Muscle of leg (tissue), 16 donors: ENCODE measurements at places on chromosomes 4 and X.

DNA sequence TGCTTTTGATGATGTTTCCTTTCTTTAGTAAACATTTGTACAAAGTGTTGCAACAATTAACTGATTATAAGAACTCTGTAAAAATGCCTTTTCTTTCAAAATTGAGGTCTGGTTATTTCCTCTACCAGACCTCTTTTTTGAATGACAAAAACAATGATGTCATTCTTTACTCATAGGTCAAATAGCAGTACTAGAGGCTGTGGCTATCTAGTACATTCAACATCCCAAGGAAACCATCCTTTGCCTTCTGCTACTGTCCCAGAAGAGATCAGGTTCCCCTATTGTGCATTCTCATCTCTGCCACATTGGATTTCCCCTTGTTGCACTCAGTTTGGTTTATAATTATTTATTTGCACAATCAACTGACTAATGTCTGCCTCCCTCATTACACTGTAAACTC, 19.1 kb upstream of the MAD2L1 start:
- H3K4me3 ChIP-seq = no peak overlapping the region
- H3K36me3 ChIP-seq = no peaks in the 10 kb centered on the region

- peaks cover 6% of the 10 kb centered on the region for H3K27me3 ChIP-seq
- H3K27ac ChIP-seq = no peak overlapping the region
- no peak for DNase-seq
- no peaks in the 10 kb centered on the region for H3K4me1 ChIP-seq
Measured at GRCh38 chrX:446245-446644, 59.5 kb upstream of the PPP2R3B start.

- H3K4me1 ChIP-seq = no peaks in the 10 kb centered on the region
- DNase-seq = no peak
- no peak overlapping the region for H3K27ac ChIP-seq
Measured at GRCh38 chr4:123659730-123660129, 263.1 kb downstream of the SPRY1 start.

- peak overlapping the region; percentile 77 for H3K4me3 ChIP-seq
- no peaks in the 10 kb centered on the region for H3K36me3 ChIP-seq
- peaks cover 10% of the 10 kb centered on the region for H3K4me1 ChIP-seq
- peak overlapping the region; percentile 85 for H3K27ac ChIP-seq
- no peaks in the 10 kb centered on the region for H3K27me3 ChIP-seq
Measured at GRCh38 chr4:83013420-83013867, 2.8 kb upstream of the LIN54 start.

DNA sequence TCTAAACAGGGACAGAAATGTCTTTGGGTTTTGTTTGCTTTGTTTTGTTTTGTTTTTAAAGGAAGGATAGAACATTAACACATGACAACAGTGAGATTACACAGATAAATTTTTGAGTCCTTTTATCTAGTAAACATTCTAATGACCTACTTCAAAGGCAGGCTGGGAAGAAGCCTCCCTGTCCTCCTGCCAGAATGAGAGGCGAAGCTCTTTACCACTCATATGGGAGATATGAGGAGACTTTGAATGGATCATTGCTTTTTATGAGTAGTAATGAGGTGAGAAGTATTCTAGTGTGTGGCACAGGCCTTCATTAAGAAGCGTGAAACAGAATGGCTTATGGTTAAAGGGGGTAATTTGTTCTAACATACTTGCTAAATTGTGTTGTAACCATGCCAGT, 172.0 kb downstream of the FBXO8 start:
- H3K4me3 ChIP-seq = no peak overlapping the region
- no peak for DNase-seq
- no peaks in the 10 kb centered on the region for H3K4me1 ChIP-seq
- no peak overlapping the region for H3K27ac ChIP-seq
- H3K27me3 ChIP-seq = peaks cover 2% of the 10 kb centered on the region

- no peaks in the 10 kb centered on the region for H3K4me1 ChIP-seq
- no peak overlapping the region for H3K27ac ChIP-seq
- H3K27me3 ChIP-seq = no peaks in the 10 kb centered on the region
- H3K4me3 ChIP-seq = no peak overlapping the region
Measured at GRCh38 chr4:36332782-36333131, 51.3 kb downstream of the DTHD1 start.

DNA sequence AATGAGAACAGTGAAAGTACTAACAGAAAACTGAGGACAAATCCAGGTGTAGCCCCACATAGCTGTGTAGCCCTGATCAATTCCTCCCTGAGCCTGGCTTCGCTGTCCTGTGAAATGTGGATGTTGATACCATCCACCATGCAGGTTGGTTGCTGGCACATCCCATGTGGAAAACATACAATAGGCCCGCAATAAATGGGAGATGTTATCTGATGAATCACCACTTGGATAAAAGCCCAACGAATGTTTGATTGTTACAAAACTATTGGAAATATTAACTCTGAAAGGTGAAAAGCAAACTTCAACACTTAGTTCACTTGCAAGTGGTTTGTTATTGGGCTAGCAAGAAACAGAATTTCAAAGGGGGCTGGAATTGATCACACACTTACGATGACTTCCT, 186.3 kb upstream of the FTHL17 start:
- no peak for DNase-seq
- H3K27ac ChIP-seq = no peak overlapping the region
- H3K4me3 ChIP-seq = no peak overlapping the region
- H3K36me3 ChIP-seq = no peaks in the 10 kb centered on the region
- no peaks in the 10 kb centered on the region for H3K4me1 ChIP-seq

- H3K4me3 ChIP-seq = no peak overlapping the region
- no peak for DNase-seq
- no peak overlapping the region for H3K27ac ChIP-seq
- no peaks in the 10 kb centered on the region for H3K27me3 ChIP-seq
- no peaks in the 10 kb centered on the region for H3K36me3 ChIP-seq
Measured at GRCh38 chr4:69058410-69059059, 37.7 kb upstream of the UGT2B7 start.

GRCh38 chrX:11137543-11138139, 26.5 kb downstream of the HCCS start:
- DNase-seq = peak; percentile 71
- no peak overlapping the region for H3K4me3 ChIP-seq
- H3K4me1 ChIP-seq = peaks cover 3% of the 10 kb centered on the region
- H3K27ac ChIP-seq = no peak overlapping the region
- peaks cover 10% of the 10 kb centered on the region for H3K27me3 ChIP-seq
- no peaks in the 10 kb centered on the region for H3K36me3 ChIP-seq

- H3K36me3 ChIP-seq = no peaks in the 10 kb centered on the region
- no peaks in the 10 kb centered on the region for H3K27me3 ChIP-seq
- H3K4me3 ChIP-seq = no peak overlapping the region
- H3K4me1 ChIP-seq = no peaks in the 10 kb centered on the region
- no peak for DNase-seq
Measured at GRCh38 chr4:83574247-83574646, 38.3 kb downstream of the GPAT3 start.

- peak; percentile 16 for DNase-seq
- H3K4me3 ChIP-seq = no peak overlapping the region
- H3K27ac ChIP-seq = no peak overlapping the region
- H3K36me3 ChIP-seq = no peaks in the 10 kb centered on the region
Measured at GRCh38 chrX:150007356-150007755, 69.1 kb upstream of the EOLA2 start.

GRCh38 chr4:139900964-139901376, 235.4 kb downstream of the MGST2 start:
- H3K27me3 ChIP-seq = no peaks in the 10 kb centered on the region
- no peaks in the 10 kb centered on the region for H3K36me3 ChIP-seq
- DNase-seq = peak; percentile 49

- H3K27me3 ChIP-seq = peaks cover 59% of the 10 kb centered on the region
- H3K36me3 ChIP-seq = peaks cover 7% of the 10 kb centered on the region
- peaks cover 28% of the 10 kb centered on the region for H3K4me1 ChIP-seq
- peak overlapping the region; percentile 90 for H3K27ac ChIP-seq
Measured at GRCh38 chrX:107716816-107717700, 58.5 kb downstream of the TSC22D3 start.

DNA sequence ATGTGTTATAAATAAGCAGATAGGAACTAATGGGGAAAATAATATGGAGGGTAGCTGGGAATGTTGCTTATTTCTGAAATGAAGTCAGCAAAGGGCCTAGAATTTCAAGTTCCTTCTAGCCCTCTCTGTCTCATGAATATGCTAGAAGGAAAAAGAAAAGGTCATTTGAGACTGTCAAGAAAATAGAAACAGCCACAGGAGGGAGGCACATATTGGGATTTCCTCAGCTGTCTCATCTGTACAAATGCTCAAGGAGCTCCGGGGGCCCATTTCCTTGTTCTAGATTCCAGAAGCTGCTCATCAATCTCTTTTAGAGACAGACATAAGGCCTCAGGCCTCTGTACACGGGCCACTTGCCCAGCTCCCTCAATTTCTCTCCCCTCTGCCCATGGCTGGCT, 127.6 kb upstream of the ETNPPL start:
- no peak for DNase-seq
- no peaks in the 10 kb centered on the region for H3K36me3 ChIP-seq
- no peak overlapping the region for H3K4me3 ChIP-seq
- H3K27me3 ChIP-seq = no peaks in the 10 kb centered on the region
- H3K4me1 ChIP-seq = peaks cover 2% of the 10 kb centered on the region

DNA sequence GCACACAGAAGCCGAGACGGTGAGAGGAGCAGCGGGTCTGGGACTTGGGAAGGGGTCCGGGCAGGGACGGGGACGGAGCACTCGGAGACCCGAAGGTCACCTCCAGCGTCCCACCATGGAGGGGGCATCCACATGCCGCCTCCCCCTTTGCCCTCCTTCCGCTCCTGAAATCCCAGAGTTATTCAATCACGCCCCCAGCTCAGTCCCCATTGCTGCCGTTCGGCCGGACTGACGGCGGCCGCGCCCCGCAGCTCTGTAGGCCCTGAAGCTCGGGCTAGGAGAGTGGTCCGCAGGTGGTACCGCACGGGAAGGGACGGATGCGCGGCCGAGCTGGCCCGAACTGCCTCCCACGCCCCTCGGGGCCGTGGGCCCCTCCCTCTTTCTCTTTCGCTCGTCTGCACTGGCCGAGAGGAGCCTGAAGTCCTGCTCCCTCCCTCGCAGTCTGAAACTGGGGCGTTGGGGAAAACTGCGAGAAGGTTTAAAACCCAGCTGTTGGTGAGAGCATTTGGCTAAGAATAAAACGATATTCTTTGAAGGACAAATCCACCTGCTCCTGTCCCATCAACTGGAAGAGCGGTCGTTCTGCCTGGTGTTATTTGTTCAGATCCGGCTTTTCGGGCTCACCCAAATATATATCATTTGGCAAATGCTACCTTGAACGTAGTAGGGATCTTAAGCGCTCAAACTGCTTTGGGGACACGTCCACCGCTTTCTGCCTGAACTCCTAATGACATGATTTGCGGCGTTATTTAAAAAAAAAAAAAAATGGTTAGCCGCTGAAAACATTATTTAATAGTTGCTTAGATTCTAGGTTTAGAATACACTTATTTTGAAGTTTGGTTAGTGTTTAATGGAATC, 719 bp downstream of the USO1 start:
- no peaks in the 10 kb centered on the region for H3K36me3 ChIP-seq
- no peaks in the 10 kb centered on the region for H3K27me3 ChIP-seq
- peak overlapping the region; percentile 100 for H3K4me3 ChIP-seq
- H3K4me1 ChIP-seq = peaks cover 22% of the 10 kb centered on the region

GRCh38 chrX:130085551-130086446, 24.5 kb downstream of the ELF4 start:
- peaks cover 5% of the 10 kb centered on the region for H3K36me3 ChIP-seq
- no peak overlapping the region for H3K4me3 ChIP-seq
- H3K27ac ChIP-seq = peak overlapping the region; percentile 74
- no peak for DNase-seq

- no peak for DNase-seq
- no peaks in the 10 kb centered on the region for H3K4me1 ChIP-seq
- no peaks in the 10 kb centered on the region for H3K36me3 ChIP-seq
- H3K27me3 ChIP-seq = no peaks in the 10 kb centered on the region
Measured at GRCh38 chrX:253451-254297, 27.5 kb upstream of the PLCXD1 start.

DNA sequence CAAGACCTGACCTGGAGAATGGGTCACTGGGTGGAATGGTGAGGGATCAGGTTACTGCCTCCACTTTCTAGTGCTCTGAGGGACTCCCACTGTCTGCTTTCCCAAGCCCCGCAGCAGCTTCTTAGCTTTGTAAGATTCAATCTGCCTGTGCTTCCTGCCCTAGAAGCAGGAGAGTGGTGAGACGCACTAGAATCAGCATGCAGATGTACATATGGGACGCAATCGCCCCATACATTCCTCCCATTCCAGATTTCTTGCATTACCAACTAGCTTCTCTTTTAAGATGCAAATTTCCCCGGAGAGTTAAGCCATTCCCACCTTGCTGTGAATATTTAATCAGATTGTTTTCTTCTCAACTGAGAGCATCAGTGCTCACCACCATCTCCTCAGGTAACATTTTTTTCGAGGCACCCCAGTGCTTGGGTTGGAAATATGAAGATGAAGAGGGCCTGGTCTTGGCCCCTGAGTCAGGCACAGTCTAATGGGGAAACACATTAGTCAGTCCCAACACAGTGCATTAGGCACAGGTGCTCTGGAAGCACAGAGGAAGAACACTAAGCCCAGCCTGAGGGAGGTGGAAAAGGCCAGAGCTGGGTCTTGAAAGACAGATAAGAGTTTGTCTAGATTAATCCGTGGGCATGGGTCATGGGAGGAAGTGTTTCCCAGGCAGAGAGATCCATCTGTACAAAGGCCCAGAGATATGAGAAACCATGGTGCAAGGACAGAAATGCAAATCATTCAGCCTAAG, 66.7 kb upstream of the PRPS1 start:
- H3K27ac ChIP-seq = no peak overlapping the region
- H3K36me3 ChIP-seq = no peaks in the 10 kb centered on the region
- no peak for DNase-seq
- H3K27me3 ChIP-seq = peaks cover 34% of the 10 kb centered on the region
- no peak overlapping the region for H3K4me3 ChIP-seq

GRCh38 chr4:186719925-186720694, 3.5 kb downstream of the FAT1 start:
- no peak for DNase-seq
- H3K27me3 ChIP-seq = peaks cover 11% of the 10 kb centered on the region
- H3K4me3 ChIP-seq = no peak overlapping the region
- H3K4me1 ChIP-seq = peaks cover 7% of the 10 kb centered on the region
- H3K36me3 ChIP-seq = no peaks in the 10 kb centered on the region

DNA sequence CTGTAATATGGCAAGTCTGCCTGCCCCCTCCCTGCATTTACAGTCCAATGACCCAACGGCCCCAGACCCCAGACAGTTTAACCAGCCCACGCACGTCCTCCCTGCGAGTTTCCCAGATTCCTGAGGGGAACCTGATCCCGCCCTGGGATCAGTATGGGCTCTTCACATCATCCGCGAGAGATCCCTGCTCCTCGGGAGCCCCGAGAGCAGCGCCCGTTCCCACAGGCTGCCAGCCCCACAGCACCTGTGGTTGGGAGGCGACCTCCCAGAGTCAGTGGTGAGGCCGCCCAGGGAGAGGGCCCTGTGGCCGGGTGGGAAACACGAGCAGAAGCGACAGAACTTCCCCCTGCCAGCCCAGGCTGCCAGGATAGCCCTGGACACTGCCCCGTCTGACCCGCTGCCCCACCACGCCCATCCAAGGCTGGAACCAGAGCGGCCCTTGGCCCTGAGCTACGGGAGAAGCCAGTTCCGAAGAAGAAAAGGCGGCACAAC, 32.8 kb downstream of the TSC22D3 start:
- H3K4me1 ChIP-seq = peaks cover 48% of the 10 kb centered on the region
- peaks cover 68% of the 10 kb centered on the region for H3K27me3 ChIP-seq
- no peaks in the 10 kb centered on the region for H3K36me3 ChIP-seq
- H3K27ac ChIP-seq = peak overlapping the region; percentile 93
- peak; percentile 37 for DNase-seq
